ENCODE measurements at places on chromosomes 5 and 9.

GRCh38 chr5:96384353-96384752, 48.7 kb downstream of the PCSK1 start:
- DNase-seq: peak; percentile 63

DNA sequence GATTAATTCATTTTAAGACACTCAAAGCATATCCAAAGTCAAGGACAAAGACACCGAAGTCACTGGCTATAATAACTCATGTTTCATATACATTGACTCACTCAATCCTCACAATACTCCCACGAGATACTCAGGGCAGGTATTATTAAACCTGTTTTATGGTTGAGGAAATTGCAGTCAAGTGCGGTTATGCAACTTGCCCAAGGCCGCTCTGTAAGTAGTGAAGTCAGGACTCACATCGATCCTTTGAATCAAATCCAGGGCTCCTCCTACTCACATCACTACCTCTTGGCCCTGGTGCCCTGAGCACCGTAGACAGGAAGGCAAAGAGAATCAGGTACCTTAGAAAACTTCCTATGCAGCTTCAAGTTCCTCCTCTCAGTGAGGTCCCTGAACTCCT, 87.8 kb upstream of the APC start:
- no peak for DNase-seq

GRCh38 chr5:58722160-58722559, 139.3 kb downstream of the RAB3C start:
- DNase-seq: no peak

- no peak for DNase-seq
Measured at GRCh38 chr5:6827526-6828219, 114.4 kb downstream of the TENT4A start.

GRCh38 chr5:937151-937924, 44.7 kb downstream of the TRIP13 start:
- DNase-seq: no peak

DNA sequence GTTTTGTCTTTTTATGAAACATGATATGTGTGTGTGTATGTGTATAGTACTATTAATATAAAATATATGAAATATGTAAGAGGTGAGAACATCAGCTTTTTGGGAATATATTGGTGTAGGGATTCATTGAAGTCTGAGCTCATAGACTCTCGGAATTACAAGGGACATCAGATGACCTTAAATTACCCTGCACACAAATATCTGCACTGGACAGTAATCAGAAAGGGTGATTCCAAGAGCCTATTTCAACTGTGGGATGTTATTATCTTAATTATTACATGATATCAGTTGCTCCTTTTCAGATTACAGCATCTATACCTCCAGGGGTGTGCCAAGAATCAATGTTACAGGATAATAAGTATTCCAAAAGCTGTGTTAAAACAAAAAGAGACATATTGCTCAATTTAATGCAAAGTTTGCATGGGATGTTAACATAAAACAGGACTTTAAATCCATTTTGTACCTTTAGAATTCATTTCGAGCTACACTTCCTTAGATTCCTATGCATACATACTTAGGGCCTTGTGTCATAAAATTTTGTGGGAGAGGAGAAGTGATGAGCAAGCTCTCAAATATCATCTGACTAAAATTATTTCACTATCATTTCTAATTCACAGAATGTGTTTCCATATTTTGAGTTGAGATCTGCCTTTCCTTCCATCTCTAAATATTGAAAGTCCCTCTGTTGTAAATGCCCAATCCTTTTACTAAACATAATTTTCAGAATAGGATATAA, 365.2 kb downstream of the BRINP1 start:
- no peak for DNase-seq

All from fibroblast of the conjunctiva (primary cell).